Common myeloid progenitor, CD34-positive (primary cell): ENCODE measurements at places on chromosomes 2 and 18.

DNA sequence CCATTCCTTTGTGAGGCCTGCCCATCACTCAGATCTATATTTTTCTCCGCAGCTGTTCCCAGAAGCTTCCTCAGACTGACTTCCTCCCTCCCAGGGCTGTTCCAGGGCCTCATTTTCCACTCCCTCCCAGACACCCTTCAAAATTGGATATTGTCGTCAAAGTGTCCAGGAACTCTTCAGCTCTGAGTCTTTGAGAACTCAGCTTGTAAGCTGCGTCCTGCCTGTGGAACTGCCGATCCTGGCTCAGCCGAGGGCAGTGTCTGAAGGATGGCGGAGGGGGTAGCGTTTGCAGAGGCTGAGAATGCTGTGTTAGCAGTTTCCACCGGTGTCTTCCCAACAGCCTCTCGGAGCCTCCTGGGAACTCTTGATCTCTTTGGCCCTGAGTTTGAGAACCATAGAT, 27.1 kb downstream of the NCK2 start:
- peaks cover 11% of the 10 kb centered on the region for H3K4me1 ChIP-seq
- H3K36me3 ChIP-seq = peaks cover 24% of the 10 kb centered on the region
- H3K27me3 ChIP-seq = no peaks in the 10 kb centered on the region
- H3K4me3 ChIP-seq = no peak overlapping the region

DNA sequence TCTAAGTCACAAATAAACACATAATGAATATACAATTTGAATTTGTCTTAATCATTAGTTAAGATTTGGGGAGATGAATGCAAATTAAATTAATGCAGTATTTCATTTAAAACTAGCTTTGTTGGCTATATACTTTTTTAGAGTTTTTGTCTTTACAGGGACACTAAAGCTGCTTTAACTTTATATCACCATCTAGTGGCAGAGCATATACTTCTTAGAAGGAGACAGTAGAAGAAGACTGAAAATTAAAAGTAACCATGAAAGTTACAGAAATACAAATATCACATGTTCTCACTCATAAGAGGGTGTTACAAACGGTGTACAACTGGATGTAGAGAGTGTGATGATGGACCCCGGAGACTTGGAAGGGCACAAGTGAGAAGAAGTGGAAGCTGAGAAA, 268.3 kb upstream of the NETO1 start:
- H3K4me1 ChIP-seq = no peaks in the 10 kb centered on the region
- H3K27ac ChIP-seq = no peak overlapping the region
- no peaks in the 10 kb centered on the region for H3K27me3 ChIP-seq
- H3K36me3 ChIP-seq = no peaks in the 10 kb centered on the region
- no peak overlapping the region for H3K4me3 ChIP-seq

- H3K36me3 ChIP-seq = no peaks in the 10 kb centered on the region
- H3K4me3 ChIP-seq = no peak overlapping the region
- peaks cover 12% of the 10 kb centered on the region for H3K27me3 ChIP-seq
- peaks cover 5% of the 10 kb centered on the region for H3K4me1 ChIP-seq
- DNase-seq = no peak
- H3K27ac ChIP-seq = no peak overlapping the region
These were observed 27.0 kb downstream of the GREB1 start for GRCh38 chr2:11560806-11561205.

DNA sequence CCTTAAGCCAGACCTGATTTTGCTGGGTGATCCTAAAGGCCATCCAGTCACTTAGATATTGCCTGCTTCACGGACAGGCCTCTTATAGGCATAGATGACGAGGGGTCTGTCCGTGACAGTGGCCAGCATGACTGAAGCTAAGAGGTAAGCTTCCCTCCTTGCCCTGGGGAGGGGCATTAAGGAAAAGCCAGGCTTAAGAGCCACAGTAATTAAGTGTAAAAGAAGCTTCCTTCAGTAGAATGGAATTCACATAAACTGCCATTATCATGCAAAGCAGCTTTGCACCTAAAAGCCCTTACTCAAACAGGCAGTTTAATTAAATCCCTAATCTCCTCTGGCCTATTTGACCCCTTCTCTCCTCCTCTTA, 99.4 kb upstream of the PKDCC start:
- no peaks in the 10 kb centered on the region for H3K36me3 ChIP-seq
- H3K27me3 ChIP-seq = no peaks in the 10 kb centered on the region
- H3K4me1 ChIP-seq = no peaks in the 10 kb centered on the region
- H3K4me3 ChIP-seq = no peak overlapping the region

GRCh38 chr2:187615364-187615763, 61.1 kb upstream of the TFPI start:
- no peaks in the 10 kb centered on the region for H3K27me3 ChIP-seq
- H3K27ac ChIP-seq = no peak overlapping the region
- no peaks in the 10 kb centered on the region for H3K36me3 ChIP-seq
- no peak overlapping the region for H3K4me3 ChIP-seq
- H3K4me1 ChIP-seq = no peaks in the 10 kb centered on the region
- no peak for DNase-seq
